ENCODE measurements at places on chromosomes 11 and 22.
A peak's percentile ranks its signal among the peaks of the same experiment; 100 is the strongest.

GRCh38 chr11:133467686-133468085 is 64.6 kb downstream of the OPCML start:
- DNase-seq: no peak

DNA sequence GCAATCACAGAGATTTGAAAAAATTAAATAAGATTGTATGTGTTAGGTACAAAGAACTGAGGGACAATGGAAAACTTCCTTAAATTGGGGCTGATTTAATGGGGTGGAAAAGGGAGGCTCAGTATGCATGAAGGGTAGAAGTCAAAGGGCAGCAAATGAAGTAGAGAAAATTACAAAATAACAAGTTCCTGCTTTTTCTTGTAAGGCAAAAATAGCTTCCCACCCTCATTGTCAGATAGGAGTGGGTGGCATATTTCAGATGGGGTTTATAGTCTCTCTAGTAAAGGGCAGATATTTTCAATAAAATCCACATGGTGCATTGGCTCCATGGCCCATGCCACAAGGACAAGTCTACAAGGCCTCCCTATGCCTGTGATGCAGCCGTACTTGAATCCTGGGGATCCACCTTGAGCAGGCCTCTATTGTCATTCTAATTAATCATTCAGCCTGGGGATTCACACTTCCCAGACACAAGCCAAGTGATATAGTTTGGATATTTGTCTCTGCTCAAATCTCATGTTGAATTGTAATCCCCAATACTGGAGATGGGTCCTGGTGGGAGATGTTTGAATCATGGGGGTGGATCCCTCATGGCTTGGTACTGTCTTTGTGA is 36.7 kb upstream of the SESN3 start:
- no peak for DNase-seq

DNA sequence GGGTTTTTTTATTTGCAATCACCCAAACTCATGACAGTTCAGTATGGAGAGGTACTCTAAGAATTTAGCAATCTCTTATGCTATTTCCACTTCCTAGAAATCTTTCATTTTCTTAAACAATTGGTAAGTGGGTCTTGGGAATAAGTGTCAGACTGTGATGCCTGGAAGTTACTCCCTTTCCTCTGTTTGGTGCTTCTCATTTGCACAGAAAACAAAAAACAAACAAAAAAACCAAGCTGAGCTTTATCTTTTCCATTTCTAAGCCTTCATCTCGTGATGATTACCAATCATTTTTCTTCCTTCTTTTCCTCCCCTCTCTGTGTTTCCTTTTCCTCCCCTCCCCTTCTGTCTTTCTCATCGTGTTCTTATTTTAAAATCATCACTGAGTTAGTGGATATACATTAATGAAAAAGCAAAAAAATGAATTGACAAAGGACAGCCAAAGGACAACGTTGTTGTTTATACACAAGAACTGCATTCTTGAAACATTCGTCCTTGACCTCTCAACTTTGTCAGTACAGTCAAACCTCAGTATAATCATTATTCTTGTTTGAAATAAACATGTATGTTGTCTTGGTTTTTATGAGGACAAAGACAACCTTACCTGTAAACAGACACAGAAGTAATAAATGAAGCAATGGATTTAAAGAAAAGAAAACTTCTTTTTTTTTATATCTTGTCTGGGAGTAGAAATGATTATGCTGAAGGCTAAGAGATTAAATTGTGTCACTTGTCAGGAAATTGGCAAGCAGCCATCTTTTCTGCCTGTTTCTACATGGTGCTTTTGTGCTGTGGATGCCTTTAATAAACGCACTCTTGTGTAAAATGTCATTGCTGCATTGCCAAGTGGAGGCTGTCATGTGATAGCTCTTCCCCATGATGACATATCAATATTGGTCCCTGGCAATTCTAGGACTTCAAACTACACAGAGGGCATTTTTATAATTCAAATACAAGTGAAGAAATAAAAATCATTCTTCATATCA is 803.2 kb upstream of the CCDC90B start:
- no peak for DNase-seq

DNA sequence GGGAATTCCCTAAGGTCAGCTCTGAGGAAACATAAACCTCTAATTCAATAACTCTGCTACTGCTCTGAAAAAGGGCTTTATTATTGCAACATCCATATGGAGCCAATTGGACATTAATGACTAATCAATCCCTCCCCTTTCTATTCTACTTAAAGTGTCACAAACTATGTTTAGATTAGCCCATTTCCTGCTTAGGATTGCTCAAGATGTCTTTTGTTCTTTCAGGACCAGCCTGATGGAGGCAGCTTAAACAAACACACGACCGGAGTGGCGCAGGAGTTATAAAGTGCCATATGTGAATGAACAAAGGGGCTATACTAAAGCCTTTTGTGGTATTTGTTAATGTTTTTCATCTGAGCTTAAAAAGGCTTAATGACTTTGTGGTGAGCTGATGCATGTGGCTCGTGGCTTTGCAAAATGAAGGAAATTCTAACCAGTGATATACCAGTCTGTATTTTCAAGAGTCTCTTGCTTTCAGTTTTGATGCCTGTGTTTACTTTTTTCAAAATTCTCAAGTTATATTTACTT is 354.4 kb downstream of the SOX6 start:
- peak; percentile 98 for DNase-seq

- DNase-seq: no peak
Observed at GRCh38 chr11:133719532-133720235, 125.6 kb downstream of the SPATA19 start.

DNA sequence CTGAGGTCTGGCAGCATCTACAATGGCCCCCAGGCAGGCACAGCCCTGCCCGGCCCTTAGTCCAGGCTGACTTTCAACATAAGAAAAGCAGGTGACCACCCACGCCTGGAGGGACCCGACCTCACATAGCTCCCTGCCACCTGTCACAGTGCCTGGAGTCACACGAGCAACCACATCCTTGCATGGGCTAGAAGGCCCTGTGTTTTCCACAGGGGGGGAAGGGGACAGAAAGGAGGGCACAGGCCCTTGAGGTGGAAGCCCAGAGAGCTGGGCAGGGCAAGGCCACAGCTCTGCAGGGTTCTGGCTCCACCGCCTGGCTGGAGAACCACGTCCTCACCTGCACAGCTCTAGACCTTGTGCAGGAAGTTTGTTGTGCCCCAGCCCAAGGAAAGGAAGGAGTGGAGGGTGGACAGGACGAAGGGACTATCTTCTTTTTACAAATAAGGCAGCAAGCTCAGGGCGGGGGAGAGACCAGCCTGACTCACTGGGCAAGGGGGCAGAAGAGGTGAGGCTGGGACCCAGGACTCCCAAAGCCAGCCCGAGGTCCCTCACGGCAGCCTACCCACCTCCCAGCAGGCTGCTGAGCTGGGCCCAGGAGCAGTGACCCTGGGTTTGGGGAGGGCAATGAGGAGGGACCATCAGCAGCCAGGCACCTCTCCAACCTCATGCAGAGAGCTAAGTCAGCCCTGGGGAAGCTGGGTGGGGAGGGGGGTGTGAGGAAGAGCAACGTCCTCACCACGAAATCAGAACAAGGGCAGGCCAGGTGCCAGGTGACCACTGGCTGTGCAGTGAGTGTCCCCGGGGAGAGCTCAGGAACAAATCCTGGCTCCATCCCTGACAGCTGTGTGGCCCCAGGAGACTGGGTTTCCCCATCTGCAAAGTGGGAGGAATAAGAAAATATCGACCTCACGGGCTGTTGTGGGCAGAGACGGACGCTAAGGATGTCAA is 4.3 kb downstream of the C1QTNF6 start:
- no peak for DNase-seq

- no peak for DNase-seq
Observed at GRCh38 chr11:20021771-20022362, 138.4 kb downstream of the DBX1 start.

GRCh38 chr11:73789279-73789670 is 1.6 kb downstream of the MRPL48 start:
- no peak for DNase-seq

GRCh38 chr22:45510376-45511232 is 7.9 kb downstream of the FBLN1 start:
- DNase-seq: no peak

- DNase-seq: no peak
Observed at GRCh38 chr22:38187413-38188212, 6.0 kb upstream of the PLA2G6 start.

GRCh38 chr11:17394743-17395390 is 6.4 kb upstream of the KCNJ11 start:
- no peak for DNase-seq

- DNase-seq: no peak
Observed at GRCh38 chr22:17896586-17896985, 122.3 kb upstream of the BID start.

DNA sequence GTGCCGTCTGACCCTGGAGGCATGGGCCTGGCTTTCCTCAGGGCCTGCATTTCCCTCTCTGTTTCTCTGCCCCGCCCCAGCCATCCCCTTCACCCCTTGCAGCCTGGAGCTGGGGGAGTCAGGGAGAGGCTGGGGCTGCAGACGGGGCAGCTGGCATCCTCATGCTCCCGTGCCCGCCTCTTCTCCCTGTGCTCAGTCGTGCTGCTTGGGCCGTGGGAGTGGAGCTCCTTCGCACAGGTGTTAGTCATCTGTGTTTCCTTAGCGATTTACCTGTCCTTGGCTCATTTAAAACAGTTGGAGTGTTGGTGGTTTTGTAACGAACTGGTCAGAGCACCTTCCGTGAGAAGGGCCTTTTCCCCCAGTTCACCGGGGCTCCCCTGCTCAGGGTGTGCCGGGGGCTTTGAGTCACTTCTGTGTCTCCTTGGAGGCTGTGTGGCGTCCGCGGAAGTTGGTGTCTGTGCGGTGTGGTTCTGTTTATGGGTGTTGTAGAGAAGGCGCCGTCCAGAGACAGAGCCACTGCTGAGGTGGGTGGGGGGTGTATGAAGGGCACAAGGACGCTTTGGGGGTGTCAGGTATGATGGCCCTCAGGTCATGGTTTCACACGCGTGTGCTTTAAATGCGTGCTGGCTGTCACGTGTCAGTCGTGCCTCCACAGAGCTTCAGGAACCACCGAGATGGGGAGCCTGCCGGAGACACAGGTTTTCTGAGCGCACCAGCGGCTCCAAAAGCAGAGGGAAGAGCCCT is 19.5 kb downstream of the BRSK2 start:
- no peak for DNase-seq

DNA sequence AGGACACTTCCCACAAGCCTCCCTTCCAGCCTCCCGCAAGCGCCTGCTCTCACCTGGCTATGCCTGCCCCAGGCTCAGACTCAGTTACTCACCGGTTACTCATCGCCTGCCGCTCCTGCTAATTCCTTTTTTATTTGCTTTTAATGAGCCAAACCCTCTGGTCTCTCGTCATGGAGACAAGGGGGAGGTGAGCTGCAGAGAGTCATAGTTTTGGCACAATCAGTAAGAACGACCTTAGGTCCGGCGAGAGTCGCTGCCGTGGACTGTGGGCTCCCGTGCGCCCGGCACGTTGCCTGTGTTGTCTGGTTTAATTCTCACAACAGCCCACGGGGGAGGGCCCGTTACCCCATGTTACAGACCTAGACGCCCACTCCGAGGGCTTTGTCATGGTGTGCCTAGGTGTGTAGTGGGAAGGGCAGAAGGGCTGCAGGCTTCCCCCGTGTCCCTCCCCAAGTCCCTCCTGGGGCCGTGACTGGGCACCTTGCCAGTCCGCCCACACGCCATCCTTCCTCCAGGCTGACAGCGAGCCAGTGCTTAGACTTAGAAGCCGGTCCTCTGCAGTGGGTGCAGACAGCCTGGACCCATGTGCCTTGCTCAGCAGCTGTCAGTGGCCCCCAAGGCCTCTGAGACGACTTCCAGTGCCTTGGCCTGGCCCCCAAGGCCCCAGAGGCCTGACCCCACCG is 42.2 kb downstream of the WNT7B start:
- peak; percentile 55 for DNase-seq

- DNase-seq: no peak
Observed at GRCh38 chr22:42436404-42436803, 4.2 kb upstream of the NFAM1 start.

DNA sequence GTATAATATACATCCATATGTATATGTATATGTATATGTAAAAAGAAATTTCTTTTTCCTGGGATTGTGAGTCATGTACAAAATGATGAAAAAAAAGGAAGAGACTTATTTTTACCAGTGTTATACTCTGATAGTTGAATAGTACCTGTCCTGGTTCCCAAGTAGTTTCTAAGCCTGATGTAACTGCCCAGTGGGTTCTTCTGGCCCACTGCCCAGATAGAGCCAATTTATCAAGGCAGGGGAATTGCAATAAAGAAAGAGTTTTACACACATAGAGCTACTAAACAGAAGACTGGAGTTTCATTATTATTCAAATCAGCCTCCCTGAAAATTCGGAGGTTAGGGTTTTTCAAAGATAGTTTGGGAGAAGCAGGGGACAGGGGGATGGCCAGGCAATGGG is 29.1 kb upstream of the NARS2 start:
- DNase-seq: no peak

DNA sequence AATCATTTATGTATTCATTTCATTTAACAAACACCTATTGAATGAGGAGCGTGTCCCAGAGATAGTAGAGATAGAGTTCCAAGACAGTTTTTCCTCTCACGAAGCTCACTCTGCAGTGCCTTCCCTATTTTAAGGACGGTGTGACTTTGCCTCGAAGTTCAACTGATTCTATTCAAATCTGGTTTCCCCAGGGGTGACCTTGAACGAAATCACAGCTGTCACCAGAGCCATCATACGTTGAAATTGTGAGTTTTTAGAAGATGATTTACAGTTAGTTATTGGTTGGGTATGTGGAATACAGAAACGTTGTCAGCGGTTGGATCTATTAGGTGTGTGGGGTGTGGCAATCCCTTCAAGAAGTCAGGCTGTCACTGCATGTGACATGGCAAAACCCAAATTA is 33.9 kb upstream of the SESN3 start:
- no peak for DNase-seq

DNA sequence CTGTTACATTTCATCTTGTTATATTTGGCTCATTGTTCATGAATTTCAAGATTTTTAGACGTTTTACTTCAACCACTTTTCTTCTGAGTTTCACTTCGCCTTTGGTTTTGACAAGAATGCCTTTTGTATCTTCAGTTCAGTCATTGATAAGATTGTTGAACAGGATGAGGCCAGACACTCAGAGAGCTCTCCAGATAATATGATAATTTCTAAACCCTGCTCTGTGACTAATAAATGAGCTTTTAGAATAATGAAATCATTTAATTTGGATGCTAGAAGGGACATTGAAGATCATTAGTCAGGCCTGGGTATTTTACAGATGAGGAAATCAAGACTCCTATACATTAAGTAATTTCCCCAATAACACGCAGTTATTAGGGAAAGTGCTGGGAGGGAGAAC is 37.2 kb upstream of the GRAMD1B start:
- DNase-seq: no peak

DNA sequence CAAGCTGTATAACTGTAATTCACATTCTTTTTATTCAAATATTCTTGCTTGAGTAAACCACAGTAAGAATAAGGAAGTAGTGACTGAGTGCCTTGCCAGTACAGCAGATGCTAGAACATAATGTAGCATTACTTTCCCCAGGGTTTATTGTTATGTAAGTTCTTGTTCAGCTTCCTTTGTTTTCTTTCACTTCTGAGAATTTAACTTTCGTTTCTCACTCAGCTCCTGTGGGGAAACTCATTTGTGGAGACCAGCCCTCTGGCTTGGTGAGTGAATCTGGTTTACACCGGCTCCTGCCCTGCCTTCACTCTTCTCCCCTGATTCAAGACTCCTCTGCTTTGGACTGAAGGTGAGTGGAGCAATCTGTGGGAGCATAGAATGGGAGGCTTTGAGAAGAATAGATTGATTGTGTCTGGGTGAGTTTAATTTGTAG is at the start of gene TRIM22:
Gene TRIM22, plus strand, starts transcription at position 240 of the 433 bp plus-strand sequence. CDS start 6,443 bp downstream, outside the sequence.
- peak; percentile 24 for DNase-seq
